ENCODE measurements at places on chromosomes 16 and 17.
A peak's percentile ranks its signal among the peaks of the same experiment; 100 is the strongest.

GRCh38 chr17:43341715-43342588, 56.8 kb upstream of the ARL4D start:
- DNase-seq: peak; percentile 78

GRCh38 chr16:48619547-48619946, 9.6 kb upstream of the N4BP1 start:
- DNase-seq: no peak

DNA sequence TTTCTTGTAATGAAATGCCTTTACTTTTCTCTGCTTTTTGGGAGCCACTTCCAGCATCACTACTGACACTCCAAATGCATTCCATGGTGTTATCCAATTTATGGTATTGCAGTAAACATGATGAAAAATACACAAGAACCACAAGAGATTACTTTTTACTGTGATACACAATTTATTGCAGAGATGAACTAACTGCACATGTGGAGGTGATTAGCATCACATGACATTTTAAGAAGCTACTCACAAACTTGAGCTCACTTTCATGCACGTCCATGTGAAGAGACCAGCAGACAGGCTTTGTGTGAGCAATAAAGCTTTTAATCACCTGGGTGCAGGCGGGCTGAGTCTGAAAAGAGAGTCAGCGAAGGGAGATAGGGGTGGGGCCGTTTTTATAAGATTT, 780.5 kb upstream of the GOT2 start:
- no peak for DNase-seq

DNA sequence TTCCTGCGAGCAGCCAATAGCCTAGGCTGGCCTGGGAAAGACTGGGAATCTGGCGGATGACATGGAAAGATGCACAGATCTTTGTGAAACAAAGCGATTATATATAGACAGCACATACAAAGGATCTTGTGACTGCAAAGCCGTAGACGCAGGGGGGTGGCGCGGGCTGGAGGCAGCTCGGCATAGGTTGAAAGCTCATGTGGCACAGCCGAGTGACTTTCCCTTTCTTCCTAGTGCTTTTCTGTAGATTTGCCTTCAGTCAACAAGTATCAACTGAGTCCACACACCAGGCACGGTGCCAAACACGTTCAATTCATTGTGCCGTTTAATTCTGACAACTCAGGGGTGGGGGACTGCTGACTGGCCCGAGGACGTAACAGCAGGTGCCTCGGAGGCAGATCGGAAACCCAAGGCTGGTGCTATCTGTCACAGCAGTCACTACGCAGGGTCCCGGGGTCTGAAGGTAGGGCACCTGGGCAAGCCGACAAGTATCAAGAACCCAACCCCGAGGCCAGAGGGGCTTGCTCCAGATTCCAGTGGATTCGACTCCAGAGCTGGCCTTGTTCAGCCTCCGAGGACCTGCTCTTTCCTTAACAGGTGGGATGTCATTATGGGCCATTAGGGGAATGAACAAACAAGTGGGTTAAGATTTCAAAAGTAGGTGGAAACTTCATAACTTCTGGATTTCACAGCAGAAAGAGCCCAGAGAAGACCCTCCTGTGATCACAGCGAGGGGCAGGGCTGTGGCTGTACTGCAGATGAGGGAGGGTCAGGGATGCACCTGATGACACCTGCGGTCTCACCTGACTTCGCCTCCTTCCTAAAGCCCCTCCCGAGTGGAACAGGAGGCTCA, 5.9 kb downstream of the PAM16 start:
- DNase-seq: peak; percentile 14

GRCh38 chr17:77495575-77495974, 354.8 kb downstream of the SEC14L1 start:
- DNase-seq: no peak

DNA sequence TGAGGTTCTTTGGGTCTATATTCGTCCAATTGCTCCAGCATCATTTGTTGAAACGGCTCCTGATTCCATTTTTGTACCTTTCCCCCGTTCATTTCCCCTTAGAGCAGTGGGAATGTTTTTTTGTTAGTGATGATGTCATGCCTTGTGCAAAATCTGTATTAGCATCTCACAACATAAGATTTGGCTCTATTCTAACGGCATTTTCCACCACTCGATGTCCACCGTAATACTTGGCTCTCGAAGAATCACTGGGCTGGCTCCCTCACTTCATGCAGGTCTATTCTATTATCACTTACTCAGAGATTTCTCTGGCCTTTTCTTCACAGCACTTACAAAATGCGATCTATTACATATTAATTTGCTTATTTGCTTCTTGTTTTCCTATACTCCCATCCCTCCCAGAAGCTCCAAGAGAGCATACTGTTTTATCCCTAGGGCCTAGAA, 571 bp upstream of the NME1 start:
- no peak for DNase-seq

All from astrocyte of the spinal cord (primary cell).